ENCODE measurements at places on chromosomes 3 and 15.

- no peak for DNase-seq
Measured at GRCh38 chr3:36418296-36418695, 38.0 kb downstream of the STAC start.

GRCh38 chr3:185949515-185949914 lies 11.7 kb upstream of the TRA2B start:
- DNase-seq: no peak

DNA sequence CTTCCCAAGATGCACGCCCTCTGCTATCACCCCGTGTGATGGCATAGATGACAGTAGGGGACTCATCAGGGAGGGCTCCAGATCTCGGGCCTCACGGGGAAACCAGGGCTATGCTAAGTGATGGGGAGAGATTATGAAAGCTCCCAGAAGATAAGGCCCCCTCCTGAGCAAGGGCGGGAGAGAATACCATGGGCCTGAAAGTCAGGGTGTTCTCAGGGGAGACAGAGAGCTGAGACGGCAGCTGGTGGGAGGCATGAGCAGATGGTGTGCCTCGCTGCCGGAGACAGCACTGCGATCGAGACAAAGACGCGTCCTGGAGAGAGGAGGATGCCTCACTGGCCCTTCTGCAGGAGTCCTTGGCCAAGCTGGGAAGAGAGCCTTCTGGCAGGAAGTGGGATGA lies 106.5 kb upstream of the ADPGK start:
- no peak for DNase-seq

GRCh38 chr3:39138804-39139415 lies 14.5 kb downstream of the CSRNP1 start:
- no peak for DNase-seq

- no peak for DNase-seq
Measured at GRCh38 chr3:140972833-140973232, 31.2 kb downstream of the SLC25A36 start.

GRCh38 chr3:181719991-181720680 lies 8.4 kb downstream of the SOX2 start:
- no peak for DNase-seq

DNA sequence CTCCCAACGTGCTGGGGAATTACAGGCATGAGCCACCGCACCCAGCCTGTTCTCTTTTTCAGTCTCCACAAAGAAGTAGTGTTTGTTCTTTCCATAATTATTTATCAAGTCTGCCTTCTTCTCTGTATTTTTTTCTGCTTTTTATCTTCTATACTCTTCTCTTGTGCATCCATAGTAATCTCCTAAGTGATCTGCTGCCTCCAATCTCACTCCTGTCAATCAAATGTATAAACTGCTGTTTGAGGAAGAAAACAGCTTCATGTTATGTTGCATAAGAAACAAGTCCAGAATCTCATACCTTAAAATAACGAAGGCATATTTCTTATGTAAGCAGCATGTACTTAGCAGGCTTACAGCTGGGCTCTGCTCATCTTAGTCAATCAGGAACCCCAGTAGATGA lies 801.6 kb upstream of the NR2F2 start:
- no peak for DNase-seq

Measured in cortex of kidney (tissue), 1 donor.